ENCODE measurements at places on chromosomes 3 and 15.

- no peak for DNase-seq
These were observed 677.0 kb downstream of the NTRK3 start for GRCh38 chr15:87579537-87579936.

GRCh38 chr3:193598202-193598601, 5.2 kb downstream of the OPA1 start:
- no peak for DNase-seq

DNA sequence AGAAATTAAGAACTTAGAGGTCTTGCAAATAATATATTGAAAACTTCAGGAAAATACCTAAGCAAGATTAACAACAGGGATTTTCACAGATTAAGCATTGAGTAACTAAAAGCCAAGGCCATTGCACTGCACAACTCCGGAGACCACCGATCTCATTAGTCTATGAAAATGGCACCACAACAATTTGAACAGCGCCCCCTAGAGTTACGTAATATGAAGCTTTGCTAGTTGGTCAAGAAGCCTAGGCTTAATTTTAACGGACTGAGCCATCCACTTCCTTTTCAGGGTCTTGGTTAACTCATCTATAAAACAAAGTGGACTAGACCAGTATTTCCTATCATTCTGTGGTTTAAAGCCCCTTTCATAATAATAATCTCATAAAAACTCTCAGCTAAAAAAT, 24.8 kb downstream of the TMEM212 start:
- no peak for DNase-seq

- DNase-seq = no peak
These were observed 885.2 kb upstream of the CFAP20DC start for GRCh38 chr3:59935025-59935424.

DNA sequence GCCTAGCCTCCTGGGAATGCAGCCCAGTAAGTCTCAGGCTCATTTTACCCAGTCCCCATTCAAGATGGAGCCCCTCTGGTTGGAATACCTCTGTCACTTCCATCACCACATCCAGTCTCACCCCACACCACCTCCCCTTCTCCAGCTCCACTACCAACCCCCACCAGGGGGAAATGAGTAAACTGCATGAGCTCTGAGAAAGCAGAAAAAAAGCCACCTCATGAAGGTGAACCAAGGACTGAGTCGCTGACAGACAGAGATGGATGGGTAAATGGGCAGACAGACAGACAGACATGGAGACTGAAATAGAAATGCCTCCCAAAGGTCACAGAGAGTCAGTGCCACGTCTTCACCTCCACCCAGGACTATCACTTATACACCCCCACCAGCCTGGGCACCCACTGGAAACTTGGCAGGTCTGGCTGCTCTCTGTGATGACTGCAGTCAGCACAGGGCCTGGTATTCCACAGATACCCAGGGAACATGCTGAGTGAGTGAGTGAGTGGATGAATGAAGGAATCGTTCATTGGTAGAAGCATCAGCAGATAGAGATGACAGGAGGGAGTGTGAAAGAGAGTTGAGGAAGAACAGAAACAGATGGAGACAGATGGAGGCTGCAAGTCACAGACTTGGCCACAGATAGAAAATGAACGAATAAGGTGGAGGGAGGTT, 4.9 kb upstream of the LOXL1 start:
- DNase-seq = no peak

GRCh38 chr3:46994801-46995731, 15.6 kb downstream of the NBEAL2 start:
- no peak for DNase-seq

DNA sequence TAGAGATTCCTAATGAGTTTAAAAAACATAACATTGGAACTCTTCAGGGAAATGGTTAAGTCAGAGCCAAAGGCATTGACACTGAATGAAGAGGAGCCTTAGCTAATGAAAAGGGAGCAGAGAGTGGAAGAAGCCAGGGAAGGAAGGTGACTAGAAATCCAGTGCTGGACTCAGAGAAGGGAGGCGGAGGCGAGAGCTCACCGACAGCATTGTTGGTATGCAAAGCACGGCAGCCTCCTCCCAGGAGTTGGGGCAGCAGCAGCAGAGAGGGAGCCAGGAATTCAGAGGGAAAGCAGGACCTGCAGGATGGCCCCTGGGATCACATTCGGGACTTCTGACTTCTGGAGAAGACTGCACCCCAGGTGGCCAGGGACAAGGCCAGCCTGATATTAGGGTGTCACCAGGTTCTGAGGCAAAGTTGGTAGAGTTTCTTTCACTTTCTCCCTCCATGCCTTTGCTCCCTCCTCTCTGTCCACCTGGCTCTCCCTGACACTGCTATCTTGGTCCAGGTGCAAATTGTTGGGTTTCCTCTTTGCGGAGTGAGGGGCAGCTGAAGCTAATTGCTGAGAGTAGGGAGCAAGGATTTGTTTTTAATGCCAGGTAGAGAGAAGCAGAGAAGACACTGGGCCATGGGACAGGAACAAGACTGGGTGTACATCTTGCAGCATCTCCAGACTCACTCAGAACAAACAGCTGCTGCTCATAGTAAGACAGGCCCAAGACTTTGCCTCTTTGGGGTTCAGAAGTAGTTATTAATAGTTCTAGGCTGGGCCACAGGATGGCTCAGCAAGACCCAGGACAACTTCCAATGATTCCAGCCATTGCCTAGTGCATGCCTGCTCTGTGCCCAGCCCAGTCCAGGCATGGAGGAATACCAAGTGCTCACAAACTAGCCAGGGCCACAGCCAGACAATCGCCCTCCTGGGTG, 157.9 kb downstream of the TLE3 start:
- DNase-seq = no peak

- no peak for DNase-seq
These were observed 56.8 kb upstream of the KCNMB2 start for GRCh38 chr3:178479446-178479845.

DNA sequence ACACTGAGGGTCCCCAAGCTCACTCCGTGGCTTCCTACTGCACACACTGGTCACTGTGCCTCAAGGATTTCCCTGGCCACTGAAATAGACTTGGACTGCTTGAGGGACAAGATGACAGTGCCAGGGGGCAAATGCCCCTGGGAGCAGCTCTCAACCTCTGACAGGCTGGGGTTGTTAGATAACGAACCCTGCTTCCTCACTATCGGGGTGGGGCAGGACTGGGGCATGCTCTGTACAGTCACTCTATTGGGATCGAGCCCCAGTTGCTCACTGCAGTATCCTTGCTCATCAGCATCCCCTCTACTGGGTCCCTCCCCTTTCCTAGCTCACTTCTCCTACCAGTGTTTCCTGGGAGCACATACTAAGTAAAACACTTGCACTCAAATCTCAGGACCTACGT, 610.8 kb downstream of the NTRK3 start:
- DNase-seq = no peak

DNA sequence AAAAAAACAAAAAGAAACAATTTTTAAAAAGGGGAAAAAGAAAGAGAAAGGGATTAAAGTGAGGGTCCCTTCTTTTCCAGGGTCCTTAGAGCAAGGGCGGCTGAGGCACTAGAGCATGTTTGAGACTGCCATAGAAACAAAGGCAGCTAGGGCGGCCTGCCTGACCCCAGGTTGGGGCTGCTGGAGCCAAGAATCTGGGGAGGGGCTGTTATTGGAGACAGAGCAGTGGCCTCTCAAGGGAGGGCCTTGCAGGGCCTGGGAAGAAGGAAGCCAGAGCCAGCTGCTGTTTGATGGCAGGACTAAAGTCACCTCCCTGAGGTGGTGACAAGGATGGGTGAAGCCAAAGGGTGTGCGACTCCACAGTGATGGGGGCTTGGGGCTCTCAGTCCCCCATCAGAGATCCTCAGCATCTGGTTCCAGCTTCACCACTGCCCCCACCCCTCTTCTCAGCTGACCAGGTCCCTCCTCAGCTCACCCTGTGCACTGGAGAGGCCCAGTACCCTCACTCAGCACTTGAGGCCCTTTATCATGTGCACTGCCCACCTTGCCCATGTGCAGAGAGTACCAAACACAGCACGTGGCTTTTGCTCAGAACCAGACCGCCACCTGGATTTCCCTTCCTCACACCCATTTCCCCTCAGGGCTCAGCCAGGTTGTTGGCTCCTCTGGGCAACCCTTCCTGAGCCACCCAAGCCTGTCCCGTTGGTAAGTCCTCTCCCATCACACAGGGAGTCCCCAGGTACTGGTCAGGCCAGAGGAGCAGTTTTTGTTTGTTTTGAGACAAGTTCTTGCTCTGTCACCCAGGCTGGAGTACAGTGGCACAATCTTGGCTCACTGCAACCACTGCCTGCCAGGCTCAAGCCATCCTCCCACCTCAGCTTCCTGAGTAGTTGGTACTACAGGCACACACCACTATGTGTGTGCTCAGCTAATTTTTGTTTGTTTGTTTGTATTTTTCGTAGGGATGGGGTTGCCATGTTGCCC, 1.7 kb downstream of the TMEM89 start:
- DNase-seq = no peak

DNA sequence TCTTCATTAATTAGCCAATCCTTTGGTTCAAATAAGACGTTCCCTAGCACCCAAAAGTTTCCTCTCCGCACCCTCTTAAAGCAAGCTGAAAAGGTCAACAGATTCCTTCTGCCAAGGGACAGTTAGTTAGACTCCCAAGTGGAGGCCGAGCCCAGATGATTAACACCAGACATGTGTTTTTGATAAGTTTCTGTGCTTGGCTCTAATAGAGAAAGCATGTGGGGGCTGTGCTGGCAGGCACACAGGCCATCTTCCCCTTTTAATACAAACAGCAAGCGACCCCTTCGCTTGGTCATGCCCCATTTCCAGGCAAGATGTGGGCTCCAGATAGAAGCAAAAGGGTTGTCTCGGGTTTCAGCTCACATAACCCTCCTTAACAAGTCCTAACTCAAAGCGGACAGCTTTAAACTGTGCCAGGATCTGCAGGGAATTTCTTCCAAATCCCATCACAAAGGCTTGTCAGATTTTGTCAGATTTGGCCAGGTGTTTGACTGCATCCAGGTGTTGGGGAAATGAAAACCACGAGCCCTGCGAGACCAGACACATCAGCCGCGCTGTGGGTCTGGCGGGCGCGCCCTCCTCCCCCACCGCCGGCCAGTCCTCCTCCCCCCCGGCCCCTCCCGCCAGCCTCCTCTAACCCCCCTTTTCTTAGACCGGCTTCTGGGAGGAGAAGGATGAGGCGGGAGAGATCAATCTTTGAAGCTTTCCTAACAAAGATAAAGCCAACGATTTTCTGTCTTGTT, 3.3 kb downstream of the HES1 start:
- no peak for DNase-seq

DNA sequence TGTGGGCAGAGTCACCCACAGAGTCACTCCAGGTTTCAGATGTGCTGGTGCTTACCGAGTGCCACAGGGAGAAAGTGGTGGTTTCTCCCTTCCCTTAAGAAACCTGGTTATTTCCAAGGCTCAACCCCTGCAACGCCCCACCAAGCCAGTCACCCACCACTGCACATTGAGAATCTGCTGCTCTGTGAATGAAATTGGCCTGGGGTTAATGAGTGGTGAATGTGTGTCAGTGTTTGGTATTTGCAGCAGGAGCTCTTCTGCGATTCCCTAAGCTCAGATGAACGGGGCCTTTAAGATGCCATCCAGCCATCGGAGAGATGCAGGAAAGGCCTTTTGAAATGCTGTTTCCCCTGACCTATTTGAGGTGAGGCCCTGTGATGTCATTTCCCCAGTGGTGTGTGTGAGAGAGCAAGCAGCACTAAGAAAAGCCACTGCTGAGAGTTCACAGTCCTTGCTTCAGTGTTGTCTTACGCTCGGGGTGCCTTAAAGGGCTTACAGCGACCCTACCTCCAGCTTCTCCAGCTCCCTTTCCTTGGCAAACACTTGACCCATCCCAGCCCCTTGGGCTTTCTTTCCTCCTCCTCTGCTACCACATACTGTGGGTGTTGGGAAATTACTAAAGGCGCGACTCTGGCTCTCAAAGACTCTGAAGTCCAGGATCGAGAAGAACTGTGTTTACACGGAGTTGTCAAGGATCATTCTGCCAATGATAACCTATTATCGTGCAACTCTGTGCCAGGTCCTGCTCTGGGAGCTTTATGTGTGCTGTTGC, 68.9 kb downstream of the SMAD3 start:
- DNase-seq = peak; percentile 99

DNA sequence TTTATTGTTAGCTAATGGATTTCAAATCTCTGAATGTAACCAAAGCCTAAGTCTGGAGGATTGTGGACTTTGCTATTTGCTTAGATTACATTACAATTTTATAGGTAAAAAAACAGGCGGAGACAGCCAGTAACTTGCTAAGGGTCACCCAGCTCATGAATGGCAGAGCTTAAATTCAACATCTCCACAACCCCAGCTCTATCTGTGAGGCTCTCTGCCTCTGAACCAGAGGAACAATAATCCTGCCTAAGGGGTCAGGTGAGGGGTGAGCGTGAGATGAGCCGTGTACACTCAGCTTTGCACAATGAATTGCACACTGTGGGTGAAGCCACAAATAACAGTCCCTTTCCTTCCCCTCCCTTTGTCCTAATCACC, 69.8 kb upstream of the SPATA12 start:
- DNase-seq = no peak

DNA sequence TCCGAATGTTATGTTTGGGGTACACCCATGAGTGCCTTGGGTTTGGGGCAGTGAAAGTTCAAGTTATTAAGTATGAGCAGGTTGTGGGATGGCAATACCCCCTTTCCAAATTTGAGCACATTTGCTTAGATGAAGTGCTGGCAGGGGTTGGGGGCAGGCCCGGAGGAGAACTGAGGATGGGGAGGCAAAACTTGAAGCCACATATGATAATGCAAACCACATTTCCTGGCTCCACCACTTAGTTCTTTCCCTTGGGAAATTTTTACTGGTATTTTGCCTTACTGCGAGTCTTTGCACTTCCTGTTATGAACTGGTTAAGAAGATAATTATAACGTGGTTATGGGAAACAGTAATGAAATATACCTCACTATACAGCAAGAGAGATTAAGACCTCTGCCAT, 336.0 kb upstream of the ONECUT1 start:
- DNase-seq = no peak

GRCh38 chr15:89315375-89315929, 19.2 kb downstream of the POLG start:
- DNase-seq = no peak

- DNase-seq = no peak
These were observed 30.2 kb upstream of the IDH2 start for GRCh38 chr15:90132437-90132836.

GRCh38 chr3:12393894-12394293, 90.4 kb upstream of the TSEN2 start:
- DNase-seq = peak; percentile 38

DNA sequence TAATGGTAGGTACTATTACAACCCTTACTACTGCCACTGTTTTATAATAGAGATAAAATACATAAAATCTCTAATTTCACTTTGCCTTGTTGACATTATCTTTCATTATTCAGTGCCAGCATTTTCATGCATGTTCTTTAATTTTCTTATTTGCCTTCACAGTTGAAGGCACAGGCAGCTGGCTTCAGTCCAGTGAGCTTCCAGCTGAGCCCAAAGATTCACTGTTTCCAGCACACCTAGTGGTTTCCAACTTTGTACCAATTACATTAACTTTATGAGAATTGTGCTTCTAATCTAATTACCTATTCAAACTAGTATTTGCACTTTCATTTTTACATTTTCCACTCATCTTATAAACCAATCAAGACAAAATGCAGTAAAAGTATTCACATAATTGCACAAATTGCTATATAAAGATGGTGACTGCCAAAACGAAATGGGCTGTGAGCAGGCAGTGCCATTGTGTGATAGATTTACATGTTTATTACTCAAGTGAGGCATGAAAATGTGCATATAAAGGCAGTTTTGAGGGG, 228.3 kb downstream of the MFSD1 start:
- no peak for DNase-seq

GRCh38 chr3:90011131-90011530, 903.7 kb downstream of the EPHA3 start:
- DNase-seq = no peak

Measured in epithelial cell of proximal tubule (primary cell).